ENCODE measurements at places on chromosomes 1 and 21.
A peak's percentile ranks its signal among the peaks of the same experiment; 100 is the strongest.

- no peak for DNase-seq
Observed at GRCh38 chr1:43348343-43348808, 10.4 kb upstream of the CDC20 start.

GRCh38 chr1:72051538-72051937, 230.8 kb downstream of the NEGR1 start:
- DNase-seq: no peak

- peak; percentile 12 for DNase-seq
Observed at GRCh38 chr1:46520063-46520911, 30.7 kb downstream of the DMBX1 start.

DNA sequence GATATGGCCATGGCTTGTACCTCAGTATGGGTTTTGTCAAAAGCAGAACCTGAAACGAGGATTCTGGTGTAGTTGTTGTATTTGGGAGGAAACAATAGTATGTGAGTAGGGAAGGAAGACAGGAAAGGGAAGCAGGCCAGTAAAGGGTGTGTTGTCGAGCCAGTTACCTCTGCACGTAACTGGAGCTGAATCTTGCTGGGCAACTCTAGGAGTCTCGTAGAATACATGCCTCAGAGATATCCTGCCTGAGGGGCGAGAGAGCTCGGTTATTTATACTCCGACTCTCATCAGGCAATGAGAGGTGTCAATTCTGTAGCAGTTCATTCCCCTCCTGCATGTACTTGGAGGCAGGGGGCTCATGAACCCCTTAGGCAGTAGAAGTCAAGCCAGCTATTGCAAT, 45.9 kb upstream of the KIF26B start:
- no peak for DNase-seq
